Activated CD4-positive, alpha-beta T cell treated with anti-CD3 and anti-CD28 coated beads for 24 hours (primary cell): ENCODE measurements at places on chromosomes 16 and 17.

DNA sequence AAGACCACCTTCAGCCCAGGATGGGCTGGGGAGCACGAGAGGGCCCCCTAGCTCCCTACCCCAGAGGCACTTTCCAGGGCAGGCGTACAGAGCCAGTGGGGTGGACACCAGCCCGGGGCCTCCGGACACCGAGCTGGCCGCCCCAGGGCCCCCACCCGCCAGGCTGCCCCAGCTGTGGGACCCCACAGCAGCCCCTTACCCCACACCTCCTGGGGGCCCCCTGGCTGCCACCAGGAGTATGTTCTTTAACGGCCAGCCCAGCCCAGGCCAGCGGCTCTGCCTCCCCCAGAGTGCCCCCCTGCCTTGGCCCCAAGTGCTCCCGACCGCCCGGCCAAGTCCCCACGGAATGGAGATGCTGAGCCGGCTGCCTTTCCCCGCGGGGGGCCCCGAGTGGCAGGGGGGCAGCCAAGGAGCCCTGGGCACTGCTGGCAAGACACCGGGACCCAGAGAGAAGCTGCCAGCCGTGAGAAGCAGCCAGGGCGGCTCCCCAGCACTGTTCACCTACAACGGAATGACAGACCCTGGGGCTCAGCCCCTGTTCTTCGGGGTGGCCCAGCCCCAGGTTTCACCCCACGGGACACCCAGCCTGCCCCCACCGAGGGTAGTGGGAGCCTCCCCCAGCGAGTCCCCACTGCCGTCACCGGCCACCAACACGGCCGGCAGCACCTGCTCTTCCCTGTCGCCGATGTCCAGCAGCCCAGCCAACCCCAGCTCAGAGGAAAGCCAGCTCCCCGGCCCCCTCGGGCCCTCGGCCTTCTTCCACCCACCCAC is 24.3 kb upstream of the ZFPM1 start:
- DNase-seq = no peak

DNA sequence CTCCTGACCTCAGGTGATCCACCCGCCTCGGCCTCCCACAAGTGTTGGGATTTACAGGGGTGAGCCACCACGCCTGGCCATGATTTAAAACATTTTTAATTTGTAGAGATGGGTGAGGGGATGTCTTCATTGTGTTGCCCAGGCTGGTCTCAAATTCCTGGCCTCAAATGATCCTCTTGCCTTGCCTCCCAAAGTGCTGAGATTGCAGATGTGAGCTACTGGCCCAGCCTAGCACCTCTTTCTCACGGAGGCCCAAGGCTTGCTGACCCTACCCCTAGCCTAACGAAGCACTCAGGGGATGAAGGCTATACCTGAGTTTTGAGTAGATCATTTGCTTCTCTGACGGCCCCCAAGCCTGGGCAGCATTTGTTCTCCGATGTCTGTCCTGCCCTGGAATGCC is 26.6 kb downstream of the UNK start:
- no peak for DNase-seq

DNA sequence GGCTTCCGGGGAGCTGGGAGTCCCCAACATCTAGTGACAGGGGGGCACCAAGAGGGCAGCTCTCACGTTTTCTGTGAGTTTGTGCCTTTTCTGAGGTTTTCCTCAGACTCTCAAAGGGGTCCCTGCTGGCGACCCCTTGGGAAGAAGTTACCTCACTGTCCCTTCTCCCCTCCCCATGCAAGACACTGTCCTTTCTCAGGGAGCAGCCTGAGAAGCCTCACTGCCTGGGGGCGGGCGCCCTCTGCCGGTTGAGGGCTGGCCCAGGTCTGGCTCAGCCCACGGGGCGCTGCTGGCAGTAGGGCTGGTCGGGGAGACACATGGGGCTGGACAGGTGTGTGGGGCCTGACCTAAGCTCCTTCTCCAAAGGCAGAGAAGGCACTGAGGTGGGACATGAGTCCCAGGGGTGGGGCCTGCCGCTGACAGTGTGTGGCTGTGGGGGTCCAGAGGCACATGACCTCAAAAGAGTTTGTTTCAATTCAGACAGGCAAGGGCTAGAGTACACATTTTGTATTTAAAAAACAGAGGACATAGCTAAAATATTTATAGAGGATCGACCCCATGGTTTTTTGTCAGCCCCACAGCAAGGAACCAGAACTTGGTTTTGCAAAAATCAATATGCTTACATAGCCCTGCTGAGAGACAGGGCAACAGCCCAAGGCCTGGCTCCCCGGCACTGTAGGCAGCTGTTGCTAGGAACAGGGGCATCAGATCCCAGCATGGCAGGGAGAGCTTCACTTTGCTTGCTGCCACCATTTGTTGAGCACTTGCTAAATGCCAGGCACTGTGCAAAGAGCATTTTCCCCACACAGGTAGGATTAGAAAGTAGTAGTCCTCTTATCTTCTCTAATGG is 18.5 kb upstream of the ALDH3A1 start:
- DNase-seq = peak; percentile 76

DNA sequence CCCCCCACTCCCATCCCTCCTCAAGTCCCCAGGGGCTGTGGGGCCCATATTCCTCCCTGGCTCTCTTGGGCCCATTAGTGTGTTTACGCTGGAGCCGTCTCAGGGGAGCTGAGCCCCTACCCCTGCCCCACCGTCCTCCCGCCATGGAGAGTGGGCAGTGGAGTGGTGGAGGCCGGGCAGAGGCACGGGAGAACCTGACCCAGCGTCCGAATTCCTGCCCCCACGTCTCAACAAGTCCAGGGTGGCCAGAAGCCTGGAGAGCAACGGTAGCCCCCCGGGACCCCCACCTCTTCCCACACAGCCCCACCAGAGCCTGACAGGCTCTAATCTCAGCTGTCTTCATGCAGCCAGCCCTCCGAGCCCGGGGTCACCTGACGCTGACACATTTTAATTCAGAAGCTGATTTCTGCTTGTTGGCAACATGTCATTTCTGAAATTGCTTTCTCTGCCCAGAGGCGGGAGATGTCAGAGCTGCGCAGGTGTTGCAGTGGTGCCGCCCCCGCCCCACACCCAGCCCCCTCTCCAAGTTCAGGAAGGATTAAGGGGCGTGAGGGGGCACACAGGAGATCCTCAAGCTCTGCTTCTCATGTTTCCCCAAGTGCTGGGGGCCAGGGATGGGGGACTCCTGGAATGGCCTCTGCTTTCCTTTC is 32.6 kb downstream of the WNT9B start:
- no peak for DNase-seq

- no peak for DNase-seq
Observed at GRCh38 chr17:52451294-52451861, 292.9 kb upstream of the CA10 start.

GRCh38 chr17:55433629-55434422 is 12.2 kb upstream of the MMD start:
- no peak for DNase-seq

GRCh38 chr17:12588531-12588930 is 77.2 kb upstream of the MYOCD start:
- DNase-seq = no peak
